ENCODE measurements at places on chromosomes 1 and 21.

- no peak for DNase-seq
Observed at GRCh38 chr1:18691648-18692047, 61.0 kb downstream of the PAX7 start.

GRCh38 chr1:10701145-10701544 lies 95.3 kb downstream of the CASZ1 start:
- DNase-seq = no peak

DNA sequence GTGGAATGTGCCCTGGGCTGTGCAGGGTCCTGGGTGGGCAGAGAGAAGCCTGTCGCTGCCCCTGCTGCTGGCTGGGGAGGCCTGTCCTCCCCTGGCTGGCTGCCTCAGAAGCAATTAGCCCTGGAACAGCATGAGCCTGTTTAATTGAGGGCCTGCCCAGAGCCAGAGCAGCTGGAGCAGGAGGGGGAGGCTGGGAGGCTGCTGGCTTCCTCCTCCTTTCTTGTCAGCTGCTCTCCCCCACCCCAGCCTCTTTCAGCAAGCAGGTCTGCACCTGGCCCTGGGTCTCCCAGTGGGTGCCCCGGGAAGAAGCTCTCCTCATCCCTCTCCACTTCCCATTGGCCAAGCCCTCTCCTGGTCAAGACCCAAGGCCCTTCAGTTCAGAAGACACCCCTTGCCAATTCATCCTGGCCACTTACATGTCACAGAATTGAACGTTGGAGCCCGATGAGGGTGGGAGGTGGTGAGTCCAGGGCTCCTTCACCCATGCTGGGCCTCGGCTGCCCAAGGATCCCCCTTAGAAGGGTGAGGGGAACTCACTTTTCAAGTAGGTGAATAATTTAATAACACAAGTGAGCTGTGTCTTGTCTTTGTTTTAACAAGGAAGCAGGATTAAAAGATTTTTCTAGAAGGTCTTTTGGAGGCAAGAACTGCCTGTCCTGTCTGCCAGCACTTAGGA lies 13.2 kb downstream of the AMPD2 start:
- DNase-seq = no peak

DNA sequence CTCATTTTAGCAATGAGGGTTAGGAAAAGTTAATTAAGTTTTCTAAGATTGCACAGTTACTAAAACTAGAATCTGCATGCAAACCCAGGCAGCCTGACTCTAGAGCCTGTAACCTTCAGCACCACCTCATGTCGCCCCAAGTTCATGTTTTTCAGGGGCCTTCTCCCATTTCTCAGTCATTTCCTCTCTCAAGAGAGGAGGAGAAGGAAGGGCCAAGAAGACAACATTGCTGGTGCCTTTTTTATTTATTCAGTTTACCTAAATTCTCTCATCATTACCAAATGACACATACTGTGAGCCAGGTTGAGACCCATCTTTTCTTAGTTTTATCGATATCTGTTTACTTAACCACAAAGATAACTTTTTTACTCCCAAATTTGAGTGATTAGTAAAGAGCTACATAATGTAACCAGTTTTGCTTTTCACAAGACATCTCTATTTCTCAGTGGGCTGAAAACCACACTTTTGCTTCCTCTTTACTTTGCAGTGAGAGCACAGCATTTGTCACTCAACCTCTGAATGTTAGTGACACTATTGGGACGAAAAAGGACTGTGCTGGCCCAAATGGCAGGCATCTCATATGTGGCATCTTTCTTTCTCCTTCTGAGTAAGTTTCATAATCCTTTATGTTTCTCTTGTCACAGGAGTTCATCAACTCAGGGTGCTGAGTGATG lies at the start of gene CD101:
CD101 (plus strand) TSS at position 507 of the 674 bp plus-strand sequence; CDS start at position 565, 58 bp downstream.
- DNase-seq = peak; percentile 31

- no peak for DNase-seq
Observed at GRCh38 chr1:42758641-42759040, 8.2 kb downstream of the P3H1 start.

DNA sequence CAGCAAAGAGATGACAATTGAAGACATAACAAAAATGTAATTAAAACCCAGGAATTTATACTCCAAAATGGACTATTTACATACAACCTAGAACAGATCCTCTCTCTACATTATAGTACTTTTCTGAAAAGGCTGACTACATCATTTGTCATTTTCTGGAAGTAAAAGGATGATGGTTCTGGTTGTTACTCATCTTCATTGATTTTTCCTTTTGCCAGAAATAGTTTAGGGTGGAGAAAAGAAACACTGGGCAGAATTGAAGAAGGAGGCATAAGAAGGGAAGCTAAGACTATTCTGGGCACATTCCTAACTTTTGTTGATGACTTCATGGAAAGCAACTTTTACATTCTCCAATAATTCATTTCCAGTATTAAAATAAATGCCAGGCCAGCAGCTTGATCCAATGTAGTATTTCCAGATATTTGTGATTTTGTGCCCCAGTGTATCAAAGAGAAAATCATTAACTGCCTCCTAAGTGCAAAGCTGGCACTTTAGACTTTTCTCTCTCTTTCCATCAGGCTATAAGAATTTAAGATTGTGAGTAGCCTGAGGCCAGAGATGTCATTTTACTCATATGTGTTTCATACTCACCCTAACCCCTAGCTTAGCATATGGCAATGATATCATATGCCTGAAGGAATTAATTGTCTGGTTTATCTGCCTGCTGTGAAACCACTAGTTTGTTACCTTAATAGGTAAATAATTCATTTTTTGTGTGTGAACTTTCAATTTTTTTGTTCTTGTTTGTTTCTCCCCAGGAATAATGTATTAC lies 369.5 kb upstream of the LYPLAL1 start:
- DNase-seq = no peak

- no peak for DNase-seq
Observed at GRCh38 chr1:102595106-102595505, 513.2 kb downstream of the COL11A1 start.

GRCh38 chr1:243433737-243434370 lies 178.0 kb downstream of the SDCCAG8 start:
- DNase-seq = no peak

DNA sequence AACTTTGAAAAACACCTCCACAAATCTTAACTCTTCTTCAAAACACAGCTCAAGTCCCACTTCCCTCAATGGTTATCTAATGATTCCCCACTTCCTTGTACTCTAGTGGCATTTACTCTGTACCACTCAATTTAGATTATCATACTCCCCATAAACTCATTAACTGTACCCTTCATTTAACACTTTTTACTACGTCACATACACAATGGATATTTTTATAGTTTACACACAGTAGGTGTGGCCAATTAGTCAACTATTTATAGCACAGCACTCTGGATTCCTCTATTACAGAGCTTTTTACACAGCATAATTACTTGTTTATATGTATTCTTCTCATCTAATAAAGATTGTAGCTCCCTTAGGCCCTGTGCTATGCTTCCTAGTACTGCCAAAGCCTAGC lies 62.1 kb downstream of the FOXJ3 start:
- DNase-seq = no peak

- no peak for DNase-seq
Observed at GRCh38 chr1:209601809-209602657, 18.5 kb downstream of the CAMK1G start.

DNA sequence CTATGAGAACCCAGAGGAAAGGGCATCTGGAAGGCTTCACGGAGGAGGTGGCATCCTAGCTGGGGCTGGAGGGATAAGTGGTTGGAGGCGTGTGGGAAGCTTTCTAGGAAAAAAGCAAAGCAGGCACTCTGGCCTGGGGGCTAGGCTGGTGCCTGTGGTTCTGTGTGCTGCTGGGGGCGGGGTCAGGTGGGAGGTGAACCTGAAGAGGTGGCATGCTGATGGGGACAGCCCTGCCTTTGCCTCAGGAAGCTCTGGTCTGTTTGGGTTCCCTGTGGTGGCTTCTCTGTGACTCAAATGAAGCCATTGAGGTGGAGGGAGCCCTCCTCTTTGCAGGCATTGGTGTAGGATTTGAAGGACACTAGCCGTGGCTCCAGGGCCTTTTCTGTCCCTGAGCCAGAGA lies 221.6 kb upstream of the POU3F1 start:
- no peak for DNase-seq

DNA sequence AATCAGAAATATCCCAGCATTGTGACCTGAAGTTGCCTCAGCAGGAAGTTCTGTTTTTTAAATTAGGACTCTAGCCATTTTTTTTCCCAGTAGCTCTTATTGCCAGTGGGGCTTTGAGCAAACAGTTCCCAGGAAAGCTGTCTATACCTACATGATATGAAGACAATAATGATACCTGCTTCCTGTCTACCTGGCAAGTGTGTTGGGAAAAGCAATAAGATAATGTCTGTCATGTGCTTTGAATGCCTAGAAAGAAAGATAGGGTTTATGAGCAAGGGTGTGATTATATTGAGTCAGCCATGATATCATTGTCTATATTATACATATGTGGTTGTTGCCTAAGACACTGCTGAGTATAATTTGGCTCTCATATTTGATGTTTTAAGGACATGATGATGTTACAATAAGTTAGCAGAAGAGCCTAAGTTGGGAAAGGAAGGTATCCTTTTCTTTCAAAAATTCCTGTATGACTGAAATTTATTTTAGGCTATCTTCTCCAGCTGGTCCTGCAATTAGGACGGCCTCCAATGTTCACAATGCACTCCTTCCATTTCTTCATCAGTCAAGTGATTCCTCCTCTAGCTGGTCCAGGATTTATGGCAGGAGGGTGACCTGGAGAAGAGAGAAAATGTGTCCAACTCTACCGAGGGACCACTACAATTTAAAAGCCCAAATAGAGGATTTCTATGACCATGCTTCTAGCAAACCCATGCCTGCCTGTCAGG lies 99.6 kb upstream of the CDC42BPA start:
- no peak for DNase-seq

DNA sequence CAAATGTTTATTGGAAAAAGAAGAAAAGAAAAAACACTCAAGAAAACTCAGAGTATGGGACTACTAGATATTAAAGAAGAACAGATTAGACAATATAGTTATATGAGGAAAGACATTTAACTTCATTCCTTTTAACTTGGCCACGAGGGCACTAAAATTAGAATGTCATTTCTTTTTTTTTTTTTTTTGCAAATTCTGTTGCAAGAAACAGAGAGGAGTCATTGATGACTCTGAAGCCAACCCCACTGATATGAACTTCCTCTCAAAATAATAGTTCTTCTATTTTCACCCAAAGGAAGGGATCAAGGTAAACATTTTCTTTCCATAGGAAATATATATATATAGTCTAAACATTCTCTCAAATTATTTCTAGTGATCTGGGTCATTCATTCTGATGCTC lies 24.6 kb upstream of the PEX19 start:
- DNase-seq = no peak

- no peak for DNase-seq
Observed at GRCh38 chr1:36920801-36921405, 113.4 kb downstream of the GRIK3 start.

DNA sequence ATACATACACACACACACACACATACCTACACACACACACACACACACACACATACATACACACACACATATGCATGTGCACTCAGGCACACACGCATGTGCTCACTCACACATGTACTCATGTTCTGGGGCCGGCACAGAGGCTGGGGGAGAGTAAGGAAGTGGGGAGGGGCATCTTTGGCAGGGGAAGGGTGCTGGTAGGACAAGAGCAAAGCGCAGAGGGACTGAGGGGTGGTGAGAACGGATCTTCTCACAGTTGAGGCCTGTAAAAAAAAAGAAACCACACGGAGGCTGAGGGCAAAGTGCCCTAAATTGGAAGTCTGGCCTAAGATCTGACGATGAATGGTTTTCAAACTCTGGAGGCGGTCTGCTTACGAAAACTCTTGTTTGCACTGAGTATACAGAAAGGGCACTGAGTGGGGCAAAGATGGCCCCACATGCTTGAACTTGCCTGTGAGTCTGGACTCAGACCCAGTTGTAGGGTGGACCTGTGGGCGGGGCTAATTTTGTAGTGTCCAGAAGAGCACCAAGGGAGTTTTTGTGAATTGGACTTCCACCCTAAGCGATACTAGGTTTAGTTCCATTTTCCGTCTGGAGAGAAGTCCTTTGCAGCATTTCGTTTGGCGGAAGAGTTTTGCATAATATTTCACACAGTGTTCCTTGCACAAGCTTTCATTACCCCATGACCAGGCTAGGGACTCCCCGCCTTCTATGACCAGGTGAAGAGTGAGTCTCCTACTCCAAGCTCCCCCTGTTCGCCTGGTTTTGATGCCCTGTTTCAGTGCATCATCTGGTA lies 79.3 kb upstream of the LYST start:
- no peak for DNase-seq

- DNase-seq = no peak
Observed at GRCh38 chr1:2799811-2800663, 1.5 kb downstream of the TTC34 start.

DNA sequence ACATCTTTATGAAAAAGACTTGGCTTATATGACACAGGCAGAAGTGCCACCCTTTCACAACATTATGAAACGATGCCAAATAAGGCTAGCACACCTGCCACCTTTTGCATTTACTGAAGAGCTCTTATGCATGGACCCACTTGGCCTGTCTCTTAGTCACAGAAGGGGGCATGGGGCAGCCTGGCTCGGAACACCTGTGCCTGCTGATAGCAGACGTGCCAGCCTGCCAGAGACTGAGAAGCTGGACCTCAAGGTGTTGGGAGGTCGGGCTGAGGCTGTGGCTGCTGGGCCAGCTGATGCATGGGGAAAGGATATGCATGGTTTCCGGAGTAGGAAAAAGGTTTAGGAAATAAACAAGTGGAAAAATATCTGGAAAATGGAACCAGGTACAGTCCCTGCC lies 21.5 kb downstream of the RCAN1 start:
- no peak for DNase-seq

GRCh38 chr1:65260851-65261473 lies 48.4 kb upstream of the DNAJC6 start:
- DNase-seq = no peak

All from stimulated activated naive CD4-positive, alpha-beta T cell (primary cell).